ENCODE measurements at places on chromosomes 11 and 22. TPM values are rescaled to one million over a fixed set of nuclear protein-coding genes. Genes with fewer than 3 reads are reported as not detected.

GRCh38 chr22:25690798-25691197, 51.2 kb upstream of the MYO18B start:
- no peak for DNase-seq

SYNGR1 gene
- 63.9 TPM for total RNA-seq

SLC6A5 gene
- total RNA-seq = not detected

DNA sequence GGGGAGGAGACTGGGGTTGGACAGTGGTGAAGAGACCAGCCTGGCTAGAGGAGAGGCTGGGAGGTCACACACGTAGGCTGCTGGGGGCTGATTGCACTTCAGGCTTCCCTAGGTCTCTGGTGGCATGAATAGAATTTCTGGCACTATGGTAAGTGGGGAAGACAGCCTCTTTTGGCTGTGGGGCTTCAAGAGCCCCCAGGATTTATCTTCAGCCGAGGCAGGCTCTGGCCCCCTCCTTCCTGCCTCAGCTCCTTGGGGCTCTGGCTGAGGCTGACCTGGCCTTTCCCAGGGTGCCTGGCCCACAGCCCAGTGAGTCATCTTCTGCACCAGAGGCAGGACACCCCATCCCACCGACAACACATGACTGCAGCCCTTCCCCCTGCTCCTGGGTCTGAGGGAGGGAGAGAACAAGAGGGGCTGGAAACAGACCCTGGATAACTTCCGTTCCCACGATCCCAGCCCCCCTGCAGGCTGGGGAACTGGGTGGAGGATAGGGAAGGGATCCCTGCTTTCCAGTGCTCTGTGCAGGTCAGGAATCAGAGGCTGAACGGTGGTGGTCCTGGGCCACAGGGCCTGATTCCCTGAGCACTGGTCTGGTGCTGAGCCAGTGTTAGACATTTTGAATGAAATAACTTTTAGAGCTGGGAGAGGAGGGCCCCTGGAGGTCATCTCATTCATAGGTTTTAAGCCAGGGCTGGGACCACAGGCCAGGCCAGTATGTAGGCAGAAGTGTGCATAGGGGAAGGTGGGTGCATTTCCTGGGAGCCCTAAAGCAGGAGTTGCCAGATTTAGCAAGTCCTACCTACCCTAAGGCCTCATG, 26.5 kb downstream of the ARHGEF17 start:
- DNase-seq = no peak

PHOX2A gene
- not detected for total RNA-seq

DNA sequence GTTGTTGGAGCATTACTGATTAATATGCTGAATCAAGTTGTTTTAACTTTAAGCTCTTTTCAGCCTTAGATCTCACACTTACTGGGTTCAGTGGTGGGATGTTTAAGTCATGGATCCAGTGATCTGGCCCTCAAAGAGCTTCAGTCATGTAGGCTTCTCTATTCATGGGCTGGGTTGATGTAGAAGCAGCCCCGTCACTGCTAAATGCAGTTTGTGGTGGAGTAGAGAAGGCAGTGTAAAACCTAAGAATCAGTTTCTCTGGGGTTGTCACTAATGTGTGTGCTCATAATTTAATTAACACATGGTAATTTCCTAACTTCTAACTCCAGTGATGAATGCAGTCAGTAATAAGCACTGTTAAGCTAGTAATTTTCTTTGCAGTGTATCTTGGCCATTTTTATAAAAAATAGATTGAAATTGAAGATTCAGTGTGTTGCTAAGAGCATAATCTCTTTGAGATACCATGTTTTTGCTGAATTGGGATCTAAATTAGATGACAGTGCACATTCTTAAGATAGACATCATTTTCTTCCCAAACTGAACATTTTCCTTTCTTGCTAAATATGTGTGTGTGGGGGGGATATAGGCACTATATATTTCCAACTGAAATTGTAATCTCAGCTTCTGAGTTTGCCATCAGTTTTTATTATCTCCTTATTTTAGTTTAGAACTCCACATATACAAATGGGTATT, 9.0 kb downstream of the SPCS2 start:
- no peak for DNase-seq

MRGPRX3 gene
- total RNA-seq = not detected
